Uterus (tissue), 4 donors: ENCODE measurements at places on chromosomes 7 and 10. TPM values are rescaled to one million over a fixed set of nuclear protein-coding genes. Genes with fewer than 3 reads are reported as not detected.

The FRMD4A gene
- 30.9 TPM for total RNA-seq

DNA sequence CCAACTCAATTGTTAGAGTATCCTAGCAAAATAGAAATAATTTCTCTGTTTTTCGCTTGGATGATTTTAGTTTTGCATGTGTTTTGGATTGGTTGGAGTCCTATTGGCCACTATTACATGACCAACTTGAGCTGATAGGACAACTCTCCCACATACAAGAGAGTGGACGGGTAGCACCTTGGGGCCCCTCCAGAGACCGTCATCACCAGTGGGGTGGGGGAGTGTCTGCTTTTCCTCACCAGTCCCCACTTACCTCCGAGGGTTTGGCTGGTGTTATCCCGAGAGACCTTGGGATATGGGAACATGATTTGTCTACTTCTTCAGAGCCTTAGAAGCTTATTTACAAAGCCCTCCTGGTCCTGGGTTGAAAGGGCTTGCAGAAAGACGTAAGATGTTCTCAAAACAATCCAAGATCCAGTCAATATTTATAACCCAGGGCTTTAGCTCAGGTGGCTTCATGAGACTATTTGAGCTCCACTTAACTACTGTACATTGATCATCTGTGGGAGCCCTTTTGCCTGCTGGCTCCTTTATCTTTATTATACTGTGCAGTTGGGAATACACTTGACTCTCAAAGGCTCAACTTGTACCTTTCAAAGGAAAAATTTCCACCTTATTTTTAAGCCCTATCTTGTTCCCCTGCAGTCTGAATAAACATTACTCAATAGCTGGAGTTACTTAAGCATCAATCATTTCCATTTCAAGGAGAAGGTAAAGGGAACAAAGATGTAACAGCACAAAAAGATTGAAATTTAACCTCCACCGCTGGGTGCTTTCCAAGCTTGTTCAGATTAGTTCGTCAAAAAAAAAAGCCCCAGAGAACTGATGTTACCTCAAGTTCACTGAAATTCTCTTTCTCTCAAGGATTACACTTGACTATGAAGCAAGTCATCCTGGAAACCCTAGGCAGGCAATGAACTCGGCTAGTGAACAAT is 119.7 kb downstream of the WDR11 start:
- no peaks in the 10 kb centered on the region for H3K36me3 ChIP-seq
- no peaks in the 10 kb centered on the region for H3K27me3 ChIP-seq
- no peak overlapping the region for H3K4me3 ChIP-seq
- peak overlapping the region; percentile 52 for H3K27ac ChIP-seq
- no peak for DNase-seq
- H3K4me1 ChIP-seq = no peaks in the 10 kb centered on the region

- H3K4me1 ChIP-seq = no peaks in the 10 kb centered on the region
- H3K4me3 ChIP-seq = no peak overlapping the region
- no peak overlapping the region for H3K27ac ChIP-seq
- no peaks in the 10 kb centered on the region for H3K36me3 ChIP-seq
- H3K27me3 ChIP-seq = no peaks in the 10 kb centered on the region
Measured at GRCh38 chr7:84900215-84900614, 286.6 kb downstream of the SEMA3D start.

DNA sequence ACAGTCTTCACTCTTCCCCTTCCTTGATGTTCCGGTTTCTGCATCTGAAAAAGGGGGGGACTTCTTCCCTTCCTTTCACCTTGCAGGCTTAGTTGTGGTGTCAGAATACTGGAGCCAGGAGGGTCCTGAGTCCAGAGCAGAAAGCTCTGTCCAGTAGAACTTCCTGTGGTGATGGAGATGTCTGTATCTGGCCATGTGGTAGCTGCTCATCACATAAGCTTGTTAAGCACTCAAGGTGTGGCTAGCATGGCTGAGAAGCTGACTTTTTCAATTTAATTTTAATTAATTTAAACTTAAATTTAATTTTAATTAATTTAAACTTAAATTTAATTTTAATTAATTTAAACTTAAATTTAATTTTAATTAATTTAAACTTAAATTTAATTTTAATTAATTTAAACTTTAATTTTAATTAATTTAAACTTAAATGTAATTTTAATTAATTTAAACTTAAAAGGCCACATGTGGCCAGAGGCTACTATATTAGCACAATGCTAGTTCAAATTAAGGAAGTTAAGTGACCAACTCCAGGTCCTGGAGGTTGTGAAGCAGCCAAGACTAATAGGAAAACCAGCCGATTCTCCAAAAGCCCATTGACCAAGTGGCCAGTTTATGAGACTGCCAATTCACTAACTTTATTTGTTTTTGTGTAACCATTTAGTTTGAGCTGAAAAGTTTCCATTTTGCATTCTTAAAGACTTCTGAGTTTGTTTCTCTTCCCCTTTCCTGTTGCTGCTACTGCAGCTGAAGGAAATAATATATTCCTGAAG is 16.3 kb downstream of the MSRB2 start:
- no peak overlapping the region for H3K27ac ChIP-seq
- H3K36me3 ChIP-seq = no peaks in the 10 kb centered on the region
- H3K4me1 ChIP-seq = no peaks in the 10 kb centered on the region
- no peak for DNase-seq

The ATAD1 gene
- total RNA-seq = 13.8 TPM

DNA sequence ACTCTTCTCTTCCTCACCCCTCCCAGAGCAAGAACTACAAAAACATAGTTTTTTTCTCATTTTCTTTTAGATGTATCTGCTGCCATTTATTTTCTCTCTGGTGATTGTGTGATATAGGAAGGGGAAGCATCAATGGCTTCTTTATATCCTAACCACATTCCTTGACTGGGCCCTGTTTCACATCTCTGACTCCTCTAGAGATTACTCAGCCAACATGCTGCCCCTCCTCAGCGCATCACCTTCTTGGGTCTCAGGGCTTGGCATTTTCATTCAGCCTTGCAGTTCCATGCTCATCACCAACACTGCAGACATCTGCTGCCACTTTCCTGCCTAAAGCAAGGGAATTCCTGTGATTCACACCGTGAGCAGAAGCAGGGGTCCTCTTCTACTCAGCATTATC is 705.5 kb downstream of the AUTS2 start:
- no peak overlapping the region for H3K4me3 ChIP-seq
- no peaks in the 10 kb centered on the region for H3K36me3 ChIP-seq
- no peak overlapping the region for H3K27ac ChIP-seq

- H3K4me1 ChIP-seq = no peaks in the 10 kb centered on the region
- DNase-seq = no peak
- no peak overlapping the region for H3K27ac ChIP-seq
- H3K27me3 ChIP-seq = no peaks in the 10 kb centered on the region
- H3K4me3 ChIP-seq = no peak overlapping the region
Measured at GRCh38 chr7:41189866-41190265, 513.0 kb downstream of the INHBA start.

The PIP gene
- not detected for total RNA-seq

DNA sequence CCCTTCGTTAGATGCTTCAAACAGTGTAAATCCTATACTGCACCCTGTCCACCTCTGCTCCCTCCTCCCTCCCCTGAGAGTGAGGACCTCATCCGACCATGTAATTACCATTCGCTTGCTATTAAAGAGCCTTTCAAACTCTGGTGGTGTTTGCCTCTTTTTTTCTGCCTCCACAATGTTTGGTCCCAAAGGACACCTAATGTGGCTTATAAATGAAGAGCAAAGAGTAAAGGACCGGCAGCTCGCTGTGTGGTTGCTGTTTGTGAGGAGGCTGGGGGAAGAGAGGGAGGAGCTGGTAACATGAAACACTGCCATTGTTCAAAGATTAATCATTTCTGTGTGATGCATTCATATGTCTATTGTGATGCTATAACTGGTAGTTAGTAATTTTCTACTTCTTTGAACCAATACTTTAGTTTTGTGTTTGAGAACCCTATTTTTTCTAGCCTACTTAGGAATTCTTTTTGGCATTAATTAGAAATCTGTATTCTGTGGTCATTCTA is 27.9 kb downstream of the MTURN start:
- no peak for DNase-seq
- no peak overlapping the region for H3K4me3 ChIP-seq
- H3K36me3 ChIP-seq = no peaks in the 10 kb centered on the region

DNA sequence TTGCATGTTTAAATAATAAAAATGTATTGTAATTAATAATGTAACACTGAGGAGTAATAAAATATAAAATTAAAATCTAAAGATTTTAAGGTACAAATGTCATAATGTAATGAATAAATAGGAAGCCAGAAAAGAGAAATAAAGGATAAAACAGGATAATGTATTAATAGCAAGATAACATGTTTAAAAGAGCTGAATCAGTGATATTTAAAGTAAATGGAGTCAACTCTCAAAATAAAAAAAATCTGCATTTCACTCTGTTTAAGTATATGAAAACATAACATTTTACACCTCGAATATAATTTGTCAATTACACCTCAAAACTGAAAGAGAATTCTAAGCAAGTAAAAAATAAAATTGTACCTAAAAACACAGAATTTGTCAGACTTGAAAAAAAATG is 44.1 kb downstream of the GRM3 start:
- no peak overlapping the region for H3K4me3 ChIP-seq
- no peaks in the 10 kb centered on the region for H3K27me3 ChIP-seq
- DNase-seq = no peak
- H3K36me3 ChIP-seq = no peaks in the 10 kb centered on the region
- H3K27ac ChIP-seq = no peak overlapping the region
- H3K4me1 ChIP-seq = no peaks in the 10 kb centered on the region

DNA sequence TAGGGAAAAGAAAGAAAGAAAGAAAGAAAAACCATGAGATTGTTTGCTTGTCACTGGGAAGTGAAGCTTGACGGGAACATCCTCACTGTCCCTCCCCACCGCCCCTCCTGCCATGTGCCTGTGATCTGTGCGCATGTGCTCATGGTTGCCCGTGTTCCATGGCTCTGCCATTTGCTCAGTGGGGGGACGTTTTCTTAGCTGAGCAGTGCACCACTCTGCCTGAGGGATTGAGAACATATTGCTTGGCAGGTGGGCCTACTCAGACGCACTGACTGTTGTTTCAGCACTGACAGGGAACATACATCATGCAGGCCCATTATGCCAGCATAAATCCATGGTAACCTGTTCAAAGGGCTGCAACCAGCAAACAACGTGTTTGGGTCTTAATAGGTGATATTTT is 747.9 kb upstream of the GALNT17 start:
- H3K4me1 ChIP-seq = no peaks in the 10 kb centered on the region
- DNase-seq = no peak
- H3K36me3 ChIP-seq = no peaks in the 10 kb centered on the region
- H3K27me3 ChIP-seq = no peaks in the 10 kb centered on the region

- H3K4me1 ChIP-seq = no peaks in the 10 kb centered on the region
Measured at GRCh38 chr10:127216786-127217185, 20.4 kb upstream of the INSYN2A start.

The LRMDA gene
- 6.3 TPM for total RNA-seq

The TAC1 gene
- 3.8 TPM for total RNA-seq

DNA sequence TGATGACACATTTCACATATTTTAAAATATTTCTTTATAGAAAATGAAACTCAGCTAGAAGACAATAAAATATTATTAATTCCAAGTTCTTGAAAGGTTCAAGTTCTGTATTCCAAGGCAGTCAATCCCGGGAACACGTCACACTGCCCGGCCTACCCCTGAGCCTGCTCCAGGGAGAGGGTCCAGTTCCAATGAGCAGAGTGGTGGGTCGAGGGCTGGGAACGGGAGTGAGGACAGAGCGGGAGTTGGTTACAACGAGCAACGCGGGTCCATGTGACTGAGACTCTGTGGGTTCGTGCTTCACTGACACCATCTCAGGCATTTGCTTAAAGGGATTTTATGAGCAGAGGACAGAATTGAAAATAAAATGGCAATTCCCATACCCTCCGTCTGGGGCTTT is 209.4 kb downstream of the TCERG1L start:
- no peak overlapping the region for H3K27ac ChIP-seq
- H3K4me3 ChIP-seq = no peak overlapping the region
- no peaks in the 10 kb centered on the region for H3K4me1 ChIP-seq
- no peaks in the 10 kb centered on the region for H3K27me3 ChIP-seq

DNA sequence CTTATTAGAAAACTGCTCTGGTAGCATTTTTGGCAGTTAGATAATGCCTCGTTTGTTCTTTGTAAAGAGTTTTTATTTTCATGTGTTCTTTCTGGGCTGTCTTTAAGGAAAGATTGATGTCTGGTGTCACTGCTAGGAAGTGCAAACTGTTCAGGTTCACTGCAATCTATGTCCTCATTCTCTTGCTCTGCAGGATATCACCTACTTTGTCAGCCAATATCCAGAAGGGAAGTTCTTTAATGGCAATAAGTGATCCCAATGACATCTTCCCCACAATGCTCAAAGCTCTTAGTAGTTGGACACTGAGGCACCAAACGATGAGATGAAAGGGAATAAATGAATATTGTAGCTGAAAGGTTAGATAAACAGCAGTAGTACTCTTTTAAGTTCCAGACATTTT is 115.1 kb downstream of the AGMO start:
- H3K4me3 ChIP-seq = no peak overlapping the region
- no peak for DNase-seq
- H3K27ac ChIP-seq = no peak overlapping the region
- H3K36me3 ChIP-seq = no peaks in the 10 kb centered on the region

DNA sequence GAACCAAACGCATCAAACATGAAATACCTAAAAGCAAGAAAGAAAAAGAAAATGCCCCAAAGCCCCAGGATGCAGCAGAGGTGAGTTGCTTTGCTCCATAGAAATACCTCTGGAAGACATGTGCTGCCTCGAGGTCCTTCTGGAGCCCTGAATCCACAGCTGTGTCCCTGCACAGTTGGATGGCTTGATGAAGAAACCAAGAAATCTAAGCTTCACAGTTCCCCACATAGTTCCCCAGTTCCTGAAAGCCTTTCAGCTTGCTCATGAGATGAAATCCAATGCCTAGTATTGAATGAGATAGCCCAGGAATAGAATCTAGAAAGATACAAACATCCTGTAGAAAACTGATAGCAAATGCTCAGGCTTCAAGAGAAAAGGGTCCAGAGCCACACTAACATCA is 182.8 kb downstream of the RTKN2 start:
- no peaks in the 10 kb centered on the region for H3K4me1 ChIP-seq
- H3K36me3 ChIP-seq = no peaks in the 10 kb centered on the region
- H3K27ac ChIP-seq = peak overlapping the region; percentile 89
- DNase-seq = no peak

The TCAF2 gene
- 10.8 TPM for total RNA-seq

- peak overlapping the region; percentile 97 for H3K27ac ChIP-seq
- H3K4me1 ChIP-seq = peaks cover 12% of the 10 kb centered on the region
- no peak overlapping the region for H3K4me3 ChIP-seq
- peak; percentile 76 for DNase-seq
- no peaks in the 10 kb centered on the region for H3K36me3 ChIP-seq
Measured at GRCh38 chr10:75662715-75663114, 231.3 kb downstream of the LRMDA start.

DNA sequence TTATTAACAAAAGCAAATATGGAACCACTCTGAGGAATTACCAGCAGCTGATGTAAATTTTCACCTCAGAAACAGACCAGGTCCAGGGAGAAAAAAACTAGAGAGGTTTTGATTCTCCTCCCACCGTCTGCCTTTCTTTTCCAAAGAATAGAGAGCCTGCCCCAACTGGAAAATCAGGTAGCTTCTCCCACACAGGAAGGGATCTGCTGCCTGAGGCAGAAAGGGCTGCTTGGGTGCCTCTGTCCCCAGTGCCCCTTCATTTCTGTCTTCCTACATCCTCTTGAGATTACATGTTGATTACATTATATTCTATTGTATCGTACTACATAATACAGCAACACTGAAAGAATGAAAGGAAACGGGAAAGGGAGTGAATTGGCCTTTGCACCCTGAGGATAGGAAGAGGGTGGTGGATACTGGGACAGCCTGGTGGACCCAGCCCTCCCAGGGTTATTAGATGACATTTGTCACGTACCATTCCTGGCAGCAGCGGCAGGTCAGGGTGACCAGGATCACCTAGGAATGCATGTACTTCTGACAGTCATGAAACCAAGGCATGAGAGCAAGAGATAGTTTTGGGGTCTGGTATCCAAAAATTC is 8.9 kb downstream of the ST8SIA6 start:
- H3K4me3 ChIP-seq = no peak overlapping the region
- H3K27ac ChIP-seq = no peak overlapping the region
- H3K36me3 ChIP-seq = no peaks in the 10 kb centered on the region
- H3K27me3 ChIP-seq = no peaks in the 10 kb centered on the region
- no peak for DNase-seq
